ENCODE measurements at places on chromosomes 1 and 21.
A peak's percentile ranks its signal among the peaks of the same experiment; 100 is the strongest.

DNA sequence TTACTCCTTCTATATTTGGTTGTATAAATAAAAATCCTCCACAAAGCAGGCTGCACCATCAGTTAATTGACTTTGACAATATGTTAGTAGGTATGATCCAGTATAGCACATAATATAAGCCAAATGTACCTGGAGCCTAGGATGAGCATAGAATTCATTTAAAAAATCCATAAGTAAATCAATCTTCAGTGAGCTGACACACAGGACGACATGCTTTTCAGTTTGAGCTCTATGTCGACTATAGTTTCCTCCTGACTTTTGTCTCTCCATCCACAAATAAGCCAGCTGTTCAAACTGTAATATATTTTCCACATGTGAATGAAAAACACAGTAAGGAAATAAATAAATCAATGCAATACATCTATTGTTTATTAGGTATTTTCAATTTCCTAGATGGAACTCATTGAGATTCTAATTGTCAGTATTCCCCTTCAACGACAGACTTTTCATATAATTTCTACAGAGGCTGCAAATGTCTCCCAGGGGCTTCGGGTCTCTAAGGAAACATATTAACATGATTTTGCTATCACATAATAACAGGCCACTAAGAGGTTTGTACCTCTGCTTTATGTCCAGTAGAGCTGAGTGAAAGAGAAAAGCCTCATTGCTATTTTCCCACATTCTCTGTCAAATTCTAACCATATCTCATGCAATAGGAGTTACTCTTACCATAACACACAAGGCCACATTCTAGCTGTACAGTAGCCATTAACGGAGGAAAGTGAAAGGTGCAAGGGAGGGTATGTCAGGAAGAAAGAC lies 180.1 kb downstream of the KCNT2 start:
- no peak for DNase-seq

GRCh38 chr1:215888159-215888558 lies 321.1 kb downstream of the KCTD3 start:
- DNase-seq: no peak

- DNase-seq: no peak
Observed at GRCh38 chr21:34262469-34262845, 101.3 kb upstream of the KCNE2 start.

DNA sequence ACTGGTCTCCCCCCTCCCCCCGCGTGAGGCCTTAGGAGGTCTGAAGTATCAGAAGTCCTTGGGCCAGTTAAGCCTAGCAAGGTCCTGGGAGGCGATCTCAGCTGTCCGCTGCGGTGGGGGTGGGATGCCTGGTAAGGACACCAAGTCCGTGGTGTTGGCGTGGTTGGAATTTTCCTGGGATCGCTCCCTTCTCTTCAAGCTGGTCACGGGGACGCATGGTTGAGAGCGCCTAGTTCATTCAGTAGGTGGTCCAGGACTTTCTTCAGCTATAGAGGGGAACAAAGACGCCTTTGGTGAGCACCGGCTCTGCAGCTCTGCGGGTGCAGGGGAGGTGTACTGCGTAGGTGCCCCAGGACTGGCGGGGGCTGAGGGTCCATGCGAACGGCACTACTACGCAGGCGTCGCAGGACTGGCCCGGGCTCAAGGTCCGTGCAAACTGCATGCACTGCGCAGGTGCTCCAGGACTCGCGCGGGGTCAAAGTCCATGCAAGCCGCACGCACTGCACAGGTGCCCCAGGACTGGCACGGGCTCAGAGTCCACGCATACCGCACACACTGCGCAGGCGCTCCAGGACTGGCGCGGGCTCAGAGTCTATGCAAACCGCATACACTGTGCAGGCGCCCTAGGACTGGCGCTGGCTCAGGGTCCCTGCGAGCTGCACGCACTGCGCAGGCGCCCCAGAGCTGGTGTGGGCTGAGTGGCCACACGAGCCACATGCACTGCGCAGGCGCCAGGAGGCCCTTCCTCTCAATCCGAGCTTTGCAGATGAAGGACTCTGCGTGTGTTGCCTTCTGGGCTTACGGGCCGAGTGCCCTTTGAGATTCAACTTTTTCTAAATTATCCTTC lies 36.6 kb upstream of the HMGN1 start:
- DNase-seq: peak; percentile 89

DNA sequence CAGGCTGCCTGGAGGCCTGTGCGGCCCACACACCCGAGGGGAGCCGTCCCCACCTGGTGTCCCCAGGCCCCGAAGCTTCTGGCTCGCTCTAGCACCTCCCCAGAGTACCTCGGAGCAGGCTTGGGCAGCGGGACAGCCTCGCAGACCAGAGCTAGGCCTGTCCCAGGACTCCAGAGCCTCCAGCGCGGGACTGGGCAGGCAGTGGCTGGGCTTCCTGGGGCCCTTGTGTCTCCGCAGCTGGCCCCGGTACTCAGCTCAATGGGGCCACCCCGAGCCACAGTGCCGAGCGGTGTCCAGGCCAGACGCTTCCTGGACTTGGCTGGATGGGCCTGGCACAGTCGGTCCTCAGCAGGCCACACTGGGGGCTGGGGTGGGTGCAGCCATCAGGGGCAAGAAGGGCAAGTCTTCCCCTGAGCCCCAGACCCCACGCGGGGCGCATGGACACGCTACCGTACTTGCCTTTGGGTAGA lies 4.9 kb downstream of the SCNN1D start:
- DNase-seq: no peak

DNA sequence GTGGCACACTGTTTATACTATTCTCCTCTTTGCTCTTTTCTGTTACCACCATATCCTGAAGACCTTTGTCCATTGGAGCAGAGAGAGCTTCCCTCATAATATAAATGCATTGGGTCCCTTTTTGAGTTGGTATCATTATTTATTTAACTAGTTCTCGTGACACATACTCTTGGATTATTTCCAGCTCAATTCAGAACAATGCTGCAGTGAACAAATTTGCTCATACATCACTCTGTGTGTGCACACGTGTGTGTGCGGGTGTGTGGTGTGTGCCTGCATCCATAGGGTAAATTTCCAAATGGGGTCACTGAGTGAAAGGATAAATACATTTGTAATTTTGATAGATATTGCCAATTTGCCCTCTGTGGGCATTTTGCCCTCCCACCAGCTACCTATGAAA lies 5.8 kb downstream of the PLA2G2A start:
- no peak for DNase-seq

DNA sequence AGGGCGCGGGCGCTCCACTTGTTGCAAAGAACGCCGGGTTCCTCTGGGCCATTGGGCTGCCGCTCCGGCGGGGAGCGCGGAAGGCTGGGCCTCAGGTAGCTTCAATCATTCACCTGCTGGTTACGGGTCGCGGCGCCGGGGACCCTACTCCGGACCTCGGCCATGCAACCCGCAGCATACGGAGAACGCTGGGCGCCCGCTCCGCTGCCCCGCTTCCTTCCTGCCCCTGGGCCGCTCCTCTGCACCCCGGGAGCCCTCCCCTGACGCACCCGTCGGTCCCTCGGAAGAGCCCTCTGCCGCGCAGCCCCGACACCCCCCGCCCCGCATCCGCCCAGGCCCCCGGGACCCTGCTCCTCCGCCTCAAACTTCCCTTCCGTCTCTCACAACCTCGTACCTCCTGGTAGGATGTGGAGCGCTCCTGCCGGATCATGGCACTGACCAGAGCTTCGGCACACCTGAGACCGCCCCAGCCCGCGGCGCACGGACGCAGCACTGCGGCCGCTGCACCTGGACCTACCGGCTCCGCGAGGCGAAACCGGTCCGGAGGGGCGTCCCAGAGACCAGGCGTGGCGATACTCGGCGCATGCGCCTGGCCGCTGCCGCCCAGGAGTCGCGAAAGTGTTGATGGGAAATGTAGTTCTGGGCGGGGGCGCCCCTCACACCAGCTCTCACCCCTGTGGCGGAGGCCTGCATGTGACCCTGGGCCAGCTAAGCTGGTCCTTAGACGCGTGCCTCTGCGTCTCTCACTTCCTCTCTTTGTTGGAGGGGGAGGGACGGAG lies at the start of gene PACC1:
Gene PACC1, minus strand, starts transcription at position 559 of the 779 bp plus-strand sequence. Its CDS starts 129 bp downstream, at position 430.
- peak; percentile 92 for DNase-seq

DNA sequence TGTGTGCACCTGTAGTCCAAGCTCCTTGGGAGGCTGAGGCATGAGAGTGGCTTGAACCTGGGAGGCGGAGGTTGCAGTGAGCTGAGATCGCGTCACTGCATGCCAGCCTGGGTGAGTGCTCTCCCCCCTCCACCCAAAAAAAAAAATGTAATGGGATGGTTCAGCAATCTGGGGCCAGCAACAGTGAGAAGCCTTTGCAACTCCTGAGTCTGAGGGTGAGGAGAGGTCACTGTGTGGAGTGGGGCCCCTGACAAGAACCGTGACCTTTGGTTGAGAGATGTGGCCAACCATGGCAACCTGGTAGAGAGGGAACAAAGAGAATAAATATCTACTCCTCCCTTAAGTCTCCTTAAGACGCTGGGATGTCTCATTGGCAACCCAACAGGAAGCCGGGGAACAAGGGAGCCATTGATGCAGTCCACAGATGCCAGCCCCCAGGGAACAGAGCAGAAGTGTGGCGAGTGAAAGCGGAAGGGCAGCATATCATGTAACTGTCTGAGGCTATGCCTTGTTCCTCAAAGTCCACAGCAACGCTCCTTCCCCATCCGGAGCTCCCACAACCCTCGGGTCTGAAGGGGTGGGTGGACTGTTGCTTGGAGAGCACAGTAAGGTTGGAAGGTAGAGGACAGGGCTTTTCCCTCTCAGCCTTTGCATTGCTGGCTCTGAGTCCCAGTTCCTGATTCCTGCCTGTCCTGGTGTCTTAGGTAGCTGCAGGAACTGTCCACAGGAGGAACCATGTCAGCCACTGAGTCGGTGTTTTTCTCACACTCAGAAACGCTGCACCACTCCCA lies 8.3 kb downstream of the TRNP1 start:
- no peak for DNase-seq

- DNase-seq: no peak
Observed at GRCh38 chr1:151147665-151148064, 1.2 kb upstream of the SEMA6C start.

GRCh38 chr1:198465201-198466144 lies 75.0 kb downstream of the ATP6V1G3 start:
- peak; percentile 63 for DNase-seq

DNA sequence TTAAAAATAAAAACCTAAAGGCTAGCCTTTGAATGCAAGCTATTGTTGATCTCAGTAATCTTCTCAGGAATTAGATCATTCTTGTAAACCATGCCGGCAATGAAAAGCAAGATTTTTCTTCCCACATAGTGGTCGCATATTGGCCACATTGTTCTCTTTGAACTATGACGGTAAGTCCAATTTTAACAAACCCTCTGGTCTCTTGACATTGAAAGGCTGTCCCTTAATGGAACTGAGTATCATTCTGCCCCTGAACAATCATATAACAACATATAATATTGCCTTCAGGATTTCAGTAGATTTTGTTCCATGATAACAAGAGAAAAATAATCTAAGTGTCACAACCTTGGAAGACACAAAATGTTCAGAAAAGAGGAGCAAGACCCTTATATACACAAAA lies 1.3 kb downstream of the TNNI3K start:
- no peak for DNase-seq

DNA sequence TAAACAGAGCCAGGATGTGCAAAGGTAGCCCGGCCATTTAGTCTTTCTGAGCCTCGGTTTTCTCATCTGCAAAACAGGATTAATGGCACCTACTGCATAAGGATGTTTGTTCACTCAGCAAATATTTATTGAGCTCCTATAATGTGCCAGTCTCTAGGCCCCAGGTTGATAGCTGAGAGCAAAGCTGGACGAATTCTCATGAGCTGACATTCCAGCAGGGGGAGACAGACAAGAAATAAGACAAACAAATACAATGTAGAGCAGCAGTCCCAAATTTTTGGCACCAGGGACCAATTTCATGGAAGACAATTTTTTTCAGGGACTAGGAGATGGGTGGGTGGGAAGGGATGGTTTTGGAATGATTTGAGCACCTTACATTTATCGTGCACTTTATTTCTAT lies 74.3 kb upstream of the PAX7 start:
- no peak for DNase-seq

DNA sequence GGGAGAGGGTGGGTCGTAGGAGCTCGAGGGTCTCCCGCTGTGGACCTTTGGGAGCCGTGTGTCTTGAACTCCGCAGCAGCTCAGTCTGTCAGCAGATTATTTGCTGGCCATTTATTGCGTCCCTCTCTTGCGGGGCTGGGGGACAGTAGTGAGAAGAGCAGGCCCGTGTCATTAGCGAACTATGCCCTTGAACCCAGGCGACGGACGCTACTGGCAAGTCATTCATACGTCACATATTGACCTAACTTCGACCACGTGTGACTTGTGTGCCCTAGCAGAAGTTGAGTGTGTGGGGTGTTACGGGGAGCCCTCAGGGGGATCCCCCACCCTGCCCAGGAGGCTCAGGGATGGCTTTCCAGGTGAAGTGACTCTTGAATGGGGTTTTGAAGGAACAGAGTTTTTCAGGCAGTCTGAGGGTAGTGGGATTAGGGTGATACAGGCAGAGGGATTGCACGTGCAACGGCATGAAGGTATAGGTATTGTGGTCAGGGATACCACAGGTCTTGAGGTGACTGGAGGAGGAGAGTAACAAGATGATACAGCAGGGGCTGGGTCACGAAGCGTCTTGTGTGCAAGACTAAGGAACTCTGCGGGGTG lies 13.0 kb downstream of the RCC1 start:
- peak; percentile 32 for DNase-seq

GRCh38 chr1:107896936-107897335 lies 68.0 kb downstream of the VAV3 start:
- DNase-seq: no peak

- peak; percentile 8 for DNase-seq
Observed at GRCh38 chr1:84619383-84620102, 45.3 kb upstream of the CTBS start.

GRCh38 chr1:223647249-223647648 lies 18.3 kb downstream of the CAPN8 start:
- DNase-seq: no peak

- peak; percentile 50 for DNase-seq
Observed at GRCh38 chr1:235783148-235783776, 83.4 kb downstream of the LYST start.

DNA sequence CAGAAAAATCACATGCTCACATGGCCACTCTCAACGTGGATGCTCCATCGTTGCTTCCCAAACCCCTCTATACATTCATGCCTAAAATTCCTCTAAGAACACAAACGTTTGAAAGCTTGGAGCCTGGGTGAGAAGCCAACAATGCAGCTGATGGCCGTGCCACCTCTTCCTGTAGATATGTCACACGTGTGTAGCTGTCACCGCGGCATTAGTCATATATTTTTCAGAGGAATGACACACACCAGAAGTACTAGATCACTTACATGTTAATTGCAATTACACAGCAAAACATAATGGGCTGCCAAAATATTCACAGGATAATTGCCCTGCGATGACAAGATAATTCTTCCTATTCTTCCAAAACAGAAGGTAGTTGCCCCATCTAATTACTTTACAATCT lies 112.7 kb upstream of the BACE2 start:
- no peak for DNase-seq
